ENCODE measurements at places on chromosomes 2 and 18.

GRCh38 chr2:102806250-102806837, 44.5 kb downstream of the TMEM182 start:
- DNase-seq, result peak; percentile 44

DNA sequence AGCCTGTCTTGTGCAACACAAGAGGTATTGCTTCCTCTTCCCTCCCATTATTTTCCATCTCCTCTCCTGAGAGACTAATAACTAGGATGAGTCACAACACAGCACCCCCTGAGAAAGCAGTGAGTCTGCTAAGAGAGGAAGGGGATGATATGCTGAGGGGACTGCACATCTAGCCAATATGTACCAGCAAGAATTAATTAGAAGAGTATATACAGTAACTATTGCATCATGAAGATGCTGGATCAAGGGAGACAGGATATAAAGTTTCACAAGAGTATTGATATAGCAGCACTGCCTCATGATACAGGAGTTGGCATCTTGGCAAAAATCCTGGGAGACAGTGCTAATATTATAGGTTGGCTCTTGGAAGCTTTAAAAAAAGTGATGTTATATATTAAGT, 289.9 kb upstream of the RBMS1 start:
- DNase-seq, result no peak

- DNase-seq, result no peak
Observed at GRCh38 chr2:169736902-169737301, 3.3 kb downstream of the KLHL23 start.

GRCh38 chr2:216195565-216196029, 86.4 kb downstream of the XRCC5 start:
- no peak for DNase-seq
